ENCODE measurements at places on chromosomes 6 and 20.

- peak; percentile 86 for DNase-seq
Observed at GRCh38 chr6:10801224-10801848, 37.0 kb downstream of the MAK start.

DNA sequence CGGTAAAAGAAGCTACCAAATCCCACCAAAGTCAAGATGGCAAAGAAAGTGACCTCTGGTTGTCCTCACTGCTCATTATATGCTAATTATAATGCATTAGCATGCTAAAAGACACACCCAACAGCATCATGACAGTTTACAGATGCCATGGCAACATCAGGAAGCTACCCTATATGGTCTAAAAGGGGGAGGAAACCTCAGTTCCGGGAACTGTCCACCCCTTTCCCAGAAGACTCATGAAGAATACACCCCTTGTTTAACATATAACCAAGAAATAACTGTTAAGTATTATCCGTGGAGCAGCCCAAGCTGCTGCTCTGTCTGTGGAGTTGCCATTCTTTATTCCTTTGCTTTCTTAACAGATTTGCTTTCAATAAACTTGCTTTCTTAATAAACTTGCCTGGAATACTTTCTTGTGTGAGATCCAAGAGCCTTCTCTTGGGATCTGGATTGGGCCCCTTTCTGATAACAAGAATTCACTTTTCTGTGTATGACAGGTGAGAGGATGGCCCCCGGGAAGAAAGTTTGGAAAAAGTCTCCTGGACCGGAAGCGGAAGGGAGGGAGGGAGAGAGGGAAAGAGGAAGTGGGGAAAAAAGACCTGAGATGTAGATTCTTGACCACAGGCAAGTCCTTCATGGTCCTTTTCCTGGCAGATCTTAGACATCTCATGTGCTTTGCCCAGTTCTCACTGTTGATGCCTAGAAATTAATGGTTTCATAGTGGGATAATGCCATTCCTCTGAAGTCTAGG is 146.7 kb upstream of the ID4 start:
- no peak for DNase-seq

GRCh38 chr6:17851001-17851719 is 136.3 kb downstream of the KIF13A start:
- DNase-seq, result no peak

DNA sequence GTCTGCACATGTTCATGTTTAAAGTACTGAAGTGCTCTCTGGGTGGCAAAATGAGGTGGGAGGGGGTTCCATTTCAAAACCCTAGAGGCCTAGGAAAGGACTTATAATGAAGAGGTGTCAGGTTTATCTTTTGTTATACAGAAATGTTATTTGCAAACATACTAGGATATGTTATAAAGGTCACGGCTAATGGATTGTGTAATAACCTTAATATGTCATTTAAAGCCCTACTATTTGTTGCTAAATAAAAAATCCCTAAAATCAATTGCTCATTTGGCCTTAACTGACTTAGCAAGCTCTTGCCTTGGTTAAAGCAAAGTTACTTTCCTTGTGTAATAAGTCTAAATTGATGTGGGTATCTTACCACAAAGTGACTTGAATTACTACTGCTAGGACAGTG is 8.8 kb downstream of the NKX2-4 start:
- DNase-seq, result no peak

Data from HTR-8/SVneo (cell line).